ENCODE measurements at places on chromosomes 12 and 14.

GRCh38 chr14:68234101-68234905, 414.7 kb downstream of the RAD51B start:
- no peak for DNase-seq

DNA sequence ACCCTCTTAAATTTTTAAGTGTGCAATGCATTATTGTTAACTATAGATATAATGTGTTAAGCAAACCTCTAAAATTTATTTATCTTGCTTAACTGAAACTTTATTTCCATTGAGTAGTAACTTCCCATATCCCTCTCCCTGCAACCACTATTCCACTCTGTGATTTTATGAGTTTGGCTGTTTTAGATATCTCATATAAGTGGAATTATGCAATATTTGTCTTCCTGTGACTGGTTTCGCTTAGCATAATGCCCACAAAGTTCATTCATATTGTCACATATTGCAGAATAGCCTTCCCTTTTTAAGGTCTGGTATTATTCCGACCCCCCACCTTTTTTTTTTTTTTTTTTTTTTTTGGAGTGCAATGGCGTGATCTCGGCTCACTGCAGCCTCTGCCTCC, 247.6 kb downstream of the EMP1 start:
- no peak for DNase-seq

- no peak for DNase-seq
Observed at GRCh38 chr14:80059041-80059440, 152.3 kb downstream of the DIO2 start.

DNA sequence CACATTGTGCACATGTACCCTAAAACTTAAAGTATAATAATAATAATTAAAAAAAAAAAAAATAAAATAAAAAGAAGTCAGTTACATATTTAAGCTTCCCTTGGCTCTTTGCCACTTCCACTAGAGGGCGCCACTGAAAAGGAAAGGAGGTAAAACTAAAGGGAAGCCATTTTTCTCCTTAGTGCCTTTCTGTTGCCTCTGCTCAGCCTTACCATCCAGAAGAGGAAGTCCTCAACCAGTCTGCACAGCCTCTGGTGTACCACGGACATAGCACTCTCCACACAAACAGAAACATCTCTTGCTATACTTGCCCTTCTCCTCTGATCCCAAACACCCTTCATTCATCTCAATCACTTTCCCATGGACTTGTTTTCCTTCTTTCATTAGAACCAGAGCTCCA, 169.0 kb upstream of the EEA1 start:
- DNase-seq = no peak

- DNase-seq = no peak
Observed at GRCh38 chr14:104390941-104391901, 188.3 kb upstream of the C14orf180 start.

GRCh38 chr14:94119071-94119470, 8.5 kb downstream of the IFI27 start:
- DNase-seq = no peak

- no peak for DNase-seq
Observed at GRCh38 chr14:59271256-59271655, 82.8 kb downstream of the DAAM1 start.

DNA sequence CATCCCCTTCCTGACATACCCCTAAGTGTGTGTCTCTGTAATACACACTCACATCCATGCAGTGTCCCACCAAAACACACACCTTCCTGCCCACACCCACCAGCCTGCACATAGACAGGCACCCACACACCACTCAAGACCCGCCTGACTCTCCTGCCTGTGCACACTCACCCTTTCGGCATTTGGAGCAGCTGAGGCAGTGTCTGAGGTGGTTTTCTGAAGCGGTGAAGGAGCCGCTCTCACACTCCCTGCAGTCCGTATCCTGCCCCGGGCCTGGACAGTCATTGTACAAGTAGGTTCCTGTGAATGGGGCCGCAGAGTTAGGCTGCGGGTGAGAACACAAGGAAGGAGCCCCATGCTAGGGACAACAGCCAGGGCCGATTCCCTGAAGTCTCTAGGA, 8.3 kb downstream of the TNFRSF1A start:
- DNase-seq = no peak

- DNase-seq = no peak
Observed at GRCh38 chr12:29782871-29783772, 620 bp downstream of the TMTC1 start.

DNA sequence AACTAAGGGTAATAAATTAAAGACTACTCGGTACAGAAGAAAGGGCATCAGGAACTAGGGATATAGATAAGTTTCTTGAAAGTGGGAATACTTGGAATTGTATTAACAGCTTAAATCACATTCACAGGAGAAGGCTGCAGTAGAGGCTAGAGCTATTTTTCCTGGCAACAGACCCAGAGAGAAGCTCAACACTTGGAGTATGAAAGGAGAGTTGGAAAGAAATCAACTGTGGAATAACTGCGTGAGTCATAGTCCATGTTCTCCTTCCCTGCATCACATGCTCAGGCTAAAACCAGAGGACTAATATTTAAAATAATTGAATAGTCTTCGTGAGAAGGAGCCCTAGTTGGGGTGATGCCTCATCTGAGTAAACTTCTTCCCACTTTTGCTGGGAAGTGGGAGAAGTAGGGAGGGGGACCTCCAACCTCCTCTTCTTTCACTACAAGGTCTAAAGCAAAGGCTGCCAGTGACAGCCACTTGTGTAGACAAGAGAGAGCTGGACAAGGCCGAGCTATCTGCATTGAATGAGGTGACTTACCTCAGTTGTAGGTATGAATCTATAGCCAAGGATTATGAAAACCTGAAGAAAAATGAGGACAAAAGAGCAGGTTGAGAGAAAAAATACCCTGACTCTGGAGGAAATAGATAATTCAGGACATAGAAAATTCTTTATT, 32.7 kb downstream of the DYRK2 start:
- DNase-seq = no peak

- no peak for DNase-seq
Observed at GRCh38 chr14:67487937-67488893, at the start of gene TMEM229B. TMEM229B (minus strand) TSS chr14:67488721; CDS start chr14:67473923, 14,798 bp downstream.

DNA sequence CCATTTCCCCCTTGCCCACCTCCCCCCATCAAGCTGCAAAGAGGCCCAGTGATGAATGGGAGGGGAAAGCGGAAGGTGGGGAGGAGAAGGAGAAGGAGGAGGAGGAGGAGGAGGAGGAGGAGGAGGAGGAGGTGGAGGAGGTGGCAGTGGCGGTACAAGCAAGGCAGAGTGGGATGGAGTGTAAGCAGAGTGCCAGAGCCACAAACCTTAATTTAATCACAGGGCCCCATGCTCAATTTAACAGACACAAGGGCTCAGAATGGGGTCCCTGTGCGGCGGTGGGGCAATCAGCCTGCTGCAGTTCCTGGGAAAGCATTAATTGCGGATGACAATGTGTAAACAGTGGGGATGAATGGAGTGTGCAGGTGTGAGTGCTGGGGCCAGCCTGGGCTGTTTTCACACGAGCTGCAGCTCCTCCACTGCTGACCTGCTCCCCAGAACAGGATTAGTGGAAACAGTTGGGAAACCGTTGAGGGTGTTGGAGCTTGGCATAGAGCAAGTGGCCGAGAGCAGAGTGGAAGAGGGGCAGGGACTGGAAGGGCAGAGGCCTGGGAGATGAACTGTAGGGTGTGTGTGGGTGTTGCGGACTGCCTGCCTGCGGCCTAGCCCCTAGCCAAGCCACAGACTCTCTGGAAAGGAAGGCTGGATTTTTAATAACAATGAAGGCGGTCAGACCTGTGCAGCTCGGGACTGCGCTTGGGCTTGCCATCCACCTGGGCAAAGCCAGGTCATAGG, 36.4 kb upstream of the SMOC1 start:
- DNase-seq = no peak

- no peak for DNase-seq
Observed at GRCh38 chr12:104653730-104654664, 197.2 kb downstream of the CHST11 start.

DNA sequence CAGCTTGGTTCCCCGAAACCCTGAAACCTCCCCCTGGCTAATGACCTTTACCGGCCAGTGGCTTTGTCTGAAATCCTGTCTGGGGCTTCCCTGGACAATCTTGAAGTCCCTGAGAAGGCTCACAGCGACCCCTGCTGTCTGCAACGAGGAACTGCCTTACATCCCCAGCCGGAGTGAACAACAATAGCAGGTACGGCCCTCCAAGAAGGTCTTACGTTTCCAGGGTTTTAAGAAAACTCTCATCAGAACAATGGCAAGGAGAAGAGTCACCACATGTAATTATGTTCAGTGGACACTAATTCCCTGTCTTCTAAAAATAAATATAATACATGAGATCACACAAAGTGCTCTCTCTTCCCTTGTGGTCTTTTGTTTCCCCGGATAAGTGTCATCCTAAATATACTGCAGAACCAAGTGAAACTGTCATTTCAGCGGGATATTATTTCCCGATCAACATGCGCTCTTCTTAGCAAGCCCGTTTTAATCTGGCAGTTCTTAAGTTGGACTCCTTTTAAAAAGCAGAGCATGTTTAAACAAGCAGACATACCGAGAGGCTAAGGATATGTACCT, 53.3 kb downstream of the RBM19 start:
- no peak for DNase-seq

GRCh38 chr12:29902043-29902442, 118.3 kb upstream of the TMTC1 start:
- DNase-seq = no peak

- DNase-seq = no peak
Observed at GRCh38 chr12:53056901-53057300, 7.0 kb downstream of the TNS2 start.

- DNase-seq = no peak
Observed at GRCh38 chr12:116647813-116648212, 88.6 kb downstream of the MAP1LC3B2 start.

DNA sequence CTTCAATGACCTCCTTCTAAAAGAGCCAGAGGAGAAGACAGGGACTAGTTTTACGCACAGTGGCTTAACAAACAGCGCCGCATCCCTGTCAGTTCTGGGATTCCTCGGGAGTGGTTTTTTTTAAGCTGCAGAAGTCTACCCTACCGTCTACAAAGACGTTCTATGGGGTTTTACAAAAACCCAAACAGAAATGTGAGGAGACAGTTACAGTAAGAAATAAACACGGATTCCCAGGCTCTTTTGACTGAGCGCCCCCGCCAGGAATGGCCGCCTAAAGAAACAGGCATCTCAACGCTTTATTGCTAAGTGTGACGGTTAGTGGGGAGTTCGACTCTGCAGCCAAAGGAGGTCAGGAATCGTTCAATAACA, 484 bp downstream of the ALKBH1 start:
- DNase-seq = no peak

GRCh38 chr12:106633451-106633823, 50.6 kb downstream of the RFX4 start:
- DNase-seq = no peak

GRCh38 chr14:68701001-68701741, 91.7 kb downstream of the ZFP36L1 start:
- DNase-seq = no peak
